Activated CD4-positive, alpha-beta T cell treated with anti-CD3 and anti-CD28 coated beads for 1 hour (primary cell): ENCODE measurements at places on chromosomes 3 and 15.

GRCh38 chr3:53624061-53624857 is 129.8 kb downstream of the CACNA1D start:
- DNase-seq: no peak

DNA sequence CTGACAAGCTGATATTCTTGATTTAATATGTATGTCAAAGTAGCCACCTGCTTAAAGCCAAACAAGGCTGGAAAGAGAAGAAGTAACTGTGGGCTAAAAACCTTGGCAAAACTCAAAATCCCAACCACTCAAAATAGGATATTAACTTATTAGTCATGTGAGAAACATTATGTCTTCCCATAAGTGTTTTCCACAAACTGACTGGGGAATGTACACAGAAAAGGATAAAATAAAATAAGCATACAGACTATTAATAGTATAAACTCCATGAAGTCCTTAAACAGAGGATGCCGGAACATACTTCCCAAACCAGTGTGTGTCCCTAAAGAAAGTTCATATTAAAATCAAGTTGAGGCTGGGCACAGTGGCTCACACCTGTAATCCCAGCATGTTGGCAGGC is 263.7 kb upstream of the THBS1 start:
- DNase-seq: no peak

DNA sequence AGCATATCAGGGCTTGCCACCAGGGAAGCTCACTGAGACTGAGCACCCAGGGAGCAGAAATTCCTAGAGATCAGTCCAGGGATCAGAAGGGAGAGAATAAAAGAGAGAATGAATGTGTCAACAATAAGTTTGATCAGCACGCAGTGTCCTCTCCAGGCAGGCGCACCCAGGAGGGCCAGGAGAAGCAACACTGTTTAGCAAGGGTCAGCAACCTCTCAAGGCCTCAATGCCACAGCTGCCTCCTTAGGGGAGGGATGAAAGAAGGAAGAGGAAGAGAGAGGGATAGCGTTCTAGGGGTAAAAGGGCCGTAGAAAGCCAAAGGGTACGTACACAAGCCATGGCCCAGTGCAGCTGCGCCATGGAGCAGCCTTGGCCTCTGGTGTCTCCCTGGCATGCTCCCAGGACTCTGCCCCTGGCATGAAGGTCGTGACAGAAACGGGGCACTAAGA is 399.8 kb downstream of the SHQ1 start:
- no peak for DNase-seq

DNA sequence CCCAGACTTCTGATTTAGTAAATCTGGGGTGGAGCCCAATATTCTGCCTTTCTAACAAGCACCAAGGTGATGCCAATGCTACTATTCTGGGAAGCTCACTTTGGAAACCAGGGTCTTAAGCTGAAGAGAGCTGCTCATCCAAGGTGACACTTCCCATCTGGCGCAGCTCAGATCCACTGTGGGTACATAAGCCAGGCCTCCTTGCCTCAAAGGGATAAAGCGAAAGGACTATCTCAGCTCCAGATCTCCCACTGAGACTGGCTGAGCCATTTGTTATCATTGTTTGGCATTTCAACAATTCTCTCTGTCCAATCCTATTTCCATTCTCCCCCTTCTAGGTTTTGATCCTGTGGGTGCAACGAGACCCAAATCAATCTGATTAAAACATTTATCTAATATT is 323.8 kb downstream of the GBE1 start:
- DNase-seq: no peak

GRCh38 chr3:40623567-40623966 is 98.8 kb downstream of the ZNF621 start:
- DNase-seq: no peak

- no peak for DNase-seq
These were observed 309.9 kb upstream of the SATB1 start for GRCh38 chr3:18735005-18735404.
